Thoracic aorta (tissue), 2 donors: ENCODE measurements at places on chromosomes 12 and 14. TPM values are rescaled to one million over a fixed set of nuclear protein-coding genes. Genes with fewer than 3 reads are reported as not detected.

DNA sequence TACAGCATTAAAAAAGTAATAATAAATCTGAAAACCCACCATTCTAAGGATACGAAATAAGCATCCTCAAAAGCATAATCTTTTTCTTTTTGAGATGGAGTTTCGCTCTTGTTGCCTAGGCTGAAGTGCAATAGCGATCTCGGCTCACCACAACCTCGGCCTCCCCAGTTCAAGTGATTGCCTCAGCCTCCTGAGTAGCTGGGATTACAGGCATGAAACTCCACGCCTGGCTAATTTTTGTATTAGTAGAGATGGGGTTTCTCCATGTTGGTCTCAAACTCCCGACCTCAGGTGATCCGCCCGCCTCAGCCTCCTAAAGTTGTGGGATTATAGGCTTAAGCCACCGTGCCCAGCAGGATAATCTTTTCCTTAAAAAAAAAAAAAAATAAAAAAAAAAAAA lies 4.3 kb downstream of the CCNT1 start:
- peaks cover 16% of the 10 kb centered on the region for H3K36me3 ChIP-seq
- H3K27me3 ChIP-seq: no peaks in the 10 kb centered on the region
- no peak for DNase-seq
- H3K27ac ChIP-seq: no peak overlapping the region
- no peak overlapping the region for H3K4me3 ChIP-seq
- peaks cover 29% of the 10 kb centered on the region for H3K4me1 ChIP-seq

Gene TMEM119
- total RNA-seq: 4.6 TPM

Gene CLEC12A
- 1.1 TPM for total RNA-seq

Gene BDKRB2
- 14.3 TPM for total RNA-seq

Gene ARF3
- 63.4 TPM for total RNA-seq

Gene NTN4
- total RNA-seq: 79.2 TPM

DNA sequence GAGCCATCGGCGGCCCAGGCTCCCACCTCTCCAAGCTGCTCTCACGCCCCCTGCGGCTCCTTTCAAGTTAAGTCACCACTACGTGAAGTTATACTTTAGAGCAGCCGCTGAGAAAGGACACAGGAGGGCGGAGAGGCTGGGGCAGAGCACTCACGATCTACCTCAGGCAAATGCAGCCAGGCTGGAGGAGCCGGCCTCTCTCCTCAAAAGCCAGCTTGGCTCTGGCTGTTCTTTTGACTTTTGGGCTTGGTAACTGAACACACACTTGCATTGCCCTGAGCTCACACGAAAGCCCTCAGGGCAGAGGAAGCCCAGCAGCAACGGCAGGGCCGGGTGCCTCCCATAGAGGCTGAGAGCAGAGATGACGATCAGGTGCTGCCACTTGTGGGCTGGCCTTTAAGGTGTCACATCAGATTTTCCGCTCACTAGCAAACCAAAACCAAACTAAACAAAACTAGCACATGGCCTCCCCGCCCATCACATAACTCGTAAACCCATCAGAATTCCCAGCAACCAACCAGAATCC lies 75.2 kb downstream of the PITPNM2 start:
- no peaks in the 10 kb centered on the region for H3K36me3 ChIP-seq
- peak overlapping the region; percentile 33 for H3K4me3 ChIP-seq
- DNase-seq: no peak
- no peak overlapping the region for H3K27ac ChIP-seq

Gene ASIC1
- total RNA-seq: not detected

Gene AHNAK2
- total RNA-seq: 47.8 TPM

Gene ATP6V1D
- total RNA-seq: 30.3 TPM

- no peak overlapping the region for H3K27ac ChIP-seq
- H3K4me3 ChIP-seq: no peak overlapping the region
- H3K4me1 ChIP-seq: peaks cover 52% of the 10 kb centered on the region
- no peaks in the 10 kb centered on the region for H3K27me3 ChIP-seq
- no peak for DNase-seq
These were observed 73.8 kb upstream of the SRSF5 start for GRCh38 chr14:69693145-69693544.

Gene TAS2R7
- total RNA-seq: not detected

Gene FOXG1
- total RNA-seq: not detected

GRCh38 chr12:39369756-39370155 lies 73.2 kb downstream of the KIF21A start:
- H3K27me3 ChIP-seq: no peaks in the 10 kb centered on the region
- DNase-seq: no peak
- H3K27ac ChIP-seq: no peak overlapping the region
- no peak overlapping the region for H3K4me3 ChIP-seq
- H3K4me1 ChIP-seq: no peaks in the 10 kb centered on the region
- H3K36me3 ChIP-seq: no peaks in the 10 kb centered on the region

DNA sequence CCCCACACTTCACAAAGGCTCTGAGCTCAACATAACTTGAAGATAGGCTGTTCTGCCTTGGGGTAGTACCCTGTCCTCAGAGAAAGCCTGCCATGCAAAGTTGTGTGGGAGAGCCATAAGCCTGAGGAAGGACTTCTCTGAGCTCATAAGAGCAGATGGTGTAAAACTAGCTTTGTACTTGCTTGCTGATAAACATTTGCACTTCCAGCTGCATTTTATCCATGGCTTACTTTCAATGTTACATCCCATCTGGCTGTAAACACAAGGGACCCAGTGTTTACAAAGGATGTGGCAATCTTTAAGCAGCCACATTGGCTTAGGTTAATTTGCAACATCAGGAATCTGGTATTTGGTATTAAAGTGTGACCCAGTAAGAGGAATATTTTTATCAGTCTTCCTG lies 258.1 kb downstream of the IPO8 start:
- no peak overlapping the region for H3K4me3 ChIP-seq
- no peaks in the 10 kb centered on the region for H3K4me1 ChIP-seq
- H3K36me3 ChIP-seq: no peaks in the 10 kb centered on the region
- H3K27ac ChIP-seq: no peak overlapping the region
- no peaks in the 10 kb centered on the region for H3K27me3 ChIP-seq
- no peak for DNase-seq

GRCh38 chr14:98345161-98345560 lies 926.8 kb downstream of the BCL11B start:
- no peaks in the 10 kb centered on the region for H3K27me3 ChIP-seq
- DNase-seq: no peak
- H3K36me3 ChIP-seq: no peaks in the 10 kb centered on the region
- no peak overlapping the region for H3K27ac ChIP-seq
- H3K4me3 ChIP-seq: no peak overlapping the region

- peak overlapping the region; percentile 32 for H3K4me3 ChIP-seq
- peaks cover 17% of the 10 kb centered on the region for H3K4me1 ChIP-seq
- H3K36me3 ChIP-seq: no peaks in the 10 kb centered on the region
- H3K27me3 ChIP-seq: no peaks in the 10 kb centered on the region
- H3K27ac ChIP-seq: no peak overlapping the region
These were observed 37.6 kb downstream of the SPTB start for GRCh38 chr14:64841772-64842750.

DNA sequence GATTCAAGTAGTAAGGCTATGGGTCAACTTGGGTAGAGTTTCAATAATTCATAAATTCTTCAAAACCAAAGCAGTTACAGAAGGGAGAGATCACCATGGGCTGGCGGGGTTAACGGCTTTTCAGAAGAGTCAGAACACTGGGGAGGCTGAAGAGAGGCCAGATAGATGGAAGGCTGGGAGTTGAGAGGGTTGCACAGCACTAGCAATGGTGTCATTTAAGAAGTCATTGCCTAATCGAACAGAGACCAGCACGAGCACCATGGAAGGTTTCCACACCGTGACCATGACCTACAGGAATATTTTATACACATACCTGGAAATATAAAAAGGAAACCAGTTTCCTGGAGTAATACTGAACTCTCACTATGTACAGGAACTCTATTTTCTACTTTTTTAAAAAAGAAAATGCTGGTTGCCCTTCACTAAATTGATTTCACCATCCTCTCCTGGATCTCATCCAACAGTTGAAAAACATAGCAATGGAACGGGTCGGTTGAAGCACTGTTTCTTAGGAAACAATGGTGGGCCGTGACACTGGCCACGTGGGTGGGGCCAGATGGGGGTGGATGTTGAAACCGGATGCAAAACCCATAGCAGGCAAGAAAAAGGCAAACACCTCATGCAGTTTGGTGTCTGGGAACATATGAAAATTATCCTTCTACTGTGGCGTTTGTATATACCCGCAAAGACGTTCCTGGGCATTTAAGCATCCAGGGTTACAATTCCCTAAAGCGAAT lies 38.0 kb upstream of the RIN3 start:
- H3K4me1 ChIP-seq: no peaks in the 10 kb centered on the region
- no peak overlapping the region for H3K4me3 ChIP-seq
- no peaks in the 10 kb centered on the region for H3K36me3 ChIP-seq
- DNase-seq: no peak

Gene JDP2
- total RNA-seq: 81.8 TPM

DNA sequence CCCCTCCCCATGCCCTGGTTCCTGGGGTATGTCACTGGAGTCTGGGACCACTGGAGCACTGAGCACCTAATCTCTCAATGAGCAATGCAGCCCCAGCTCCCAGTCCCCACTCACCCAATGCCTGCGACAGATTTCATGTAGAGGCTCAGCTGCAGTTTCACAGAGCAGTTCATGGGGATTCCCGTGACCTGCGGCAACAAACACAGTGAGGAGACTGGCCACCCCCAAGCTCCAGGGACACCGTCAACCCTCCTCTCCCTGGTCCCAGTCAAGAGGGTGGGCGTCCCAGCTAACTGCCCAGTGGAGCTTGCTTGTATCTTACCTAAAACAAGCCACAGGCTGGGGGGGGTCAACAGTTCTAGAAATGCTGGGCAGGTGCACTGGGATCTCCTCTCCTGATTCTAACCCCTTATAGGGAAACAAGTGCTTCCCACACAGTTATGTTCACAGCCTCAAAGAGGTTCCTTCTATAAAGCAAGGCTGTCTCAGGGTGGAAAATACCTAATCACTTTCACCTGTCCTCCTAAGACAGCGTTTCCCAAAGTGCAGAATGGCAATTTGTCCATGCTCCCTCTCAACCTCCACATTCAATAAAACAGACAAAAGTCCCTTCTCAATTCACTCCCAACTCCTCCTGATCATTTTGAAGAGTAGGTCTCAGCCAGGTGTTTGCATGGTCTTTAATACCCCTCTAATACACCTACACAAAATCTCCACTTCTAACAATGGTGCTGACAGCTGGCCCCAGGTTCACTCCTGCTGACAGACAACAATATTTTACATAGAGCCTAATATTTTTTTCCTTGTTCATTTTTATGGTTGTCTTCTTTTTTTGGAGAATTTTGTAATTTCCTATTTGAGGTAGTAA lies 68.3 kb downstream of the SCARB1 start:
- H3K27me3 ChIP-seq: no peaks in the 10 kb centered on the region
- H3K27ac ChIP-seq: no peak overlapping the region
- no peaks in the 10 kb centered on the region for H3K4me1 ChIP-seq
- DNase-seq: no peak
- H3K36me3 ChIP-seq: no peaks in the 10 kb centered on the region

DNA sequence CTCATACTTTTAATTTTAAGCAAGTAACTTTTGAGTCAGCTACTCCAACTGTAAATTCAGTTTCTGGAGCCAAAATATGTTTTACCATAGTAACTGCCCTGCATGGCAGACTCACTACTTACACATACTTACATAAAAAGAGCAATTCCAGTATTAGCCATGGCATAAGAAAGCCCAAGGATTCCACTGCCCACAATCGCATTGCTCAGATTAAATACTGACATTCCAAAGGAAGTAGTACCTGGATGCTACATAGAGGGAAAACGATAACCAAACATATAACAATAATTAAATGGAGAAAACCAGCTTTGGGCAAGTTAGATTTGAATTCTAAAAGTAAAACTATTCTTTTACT lies 2.2 kb downstream of the SLC38A2 start:
- H3K27me3 ChIP-seq: no peaks in the 10 kb centered on the region
- H3K4me1 ChIP-seq: peaks cover 60% of the 10 kb centered on the region
- peak overlapping the region; percentile 95 for H3K4me3 ChIP-seq

GRCh38 chr14:88515499-88516221 lies 39.1 kb downstream of the PTPN21 start:
- no peak overlapping the region for H3K4me3 ChIP-seq
- no peak for DNase-seq
- H3K4me1 ChIP-seq: peaks cover 3% of the 10 kb centered on the region
- no peaks in the 10 kb centered on the region for H3K36me3 ChIP-seq
- H3K27ac ChIP-seq: no peak overlapping the region
- H3K27me3 ChIP-seq: no peaks in the 10 kb centered on the region

DNA sequence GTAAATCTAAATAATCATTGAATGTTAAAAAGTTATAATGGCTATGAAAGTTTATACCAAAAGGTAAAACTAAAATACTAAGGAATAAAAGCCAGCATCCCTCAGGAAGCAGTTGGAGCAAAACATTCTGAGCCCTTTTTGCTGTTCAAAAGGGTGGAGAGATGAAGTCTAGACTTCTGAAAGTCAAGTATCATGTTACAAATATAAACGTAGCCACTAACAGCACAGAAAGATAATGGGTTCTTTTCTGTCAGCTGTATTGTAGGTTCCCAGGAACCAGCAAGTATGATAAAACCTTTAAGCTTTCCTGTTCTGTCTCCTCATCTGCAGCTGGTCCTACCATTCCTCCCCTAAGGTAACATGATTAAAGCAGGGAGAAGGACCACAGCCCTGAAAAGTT lies 16.4 kb upstream of the PLD4 start:
- no peaks in the 10 kb centered on the region for H3K27me3 ChIP-seq
- H3K4me1 ChIP-seq: no peaks in the 10 kb centered on the region
- H3K36me3 ChIP-seq: no peaks in the 10 kb centered on the region

Gene DBX2
- total RNA-seq: 0.27 TPM

Gene BDKRB1
- total RNA-seq: 1.8 TPM

- no peaks in the 10 kb centered on the region for H3K4me1 ChIP-seq
- no peak overlapping the region for H3K27ac ChIP-seq
- no peak for DNase-seq
- H3K4me3 ChIP-seq: no peak overlapping the region
- H3K27me3 ChIP-seq: no peaks in the 10 kb centered on the region
These were observed 27.4 kb upstream of the DDHD1 start for GRCh38 chr14:53180272-53181221.

Gene LTB4R2
- 21.8 TPM for total RNA-seq
